ENCODE measurements at places on chromosomes 2 and 18.

GRCh38 chr2:120779781-120780283 lies 44.2 kb downstream of the GLI2 start:
- no peak for DNase-seq

GRCh38 chr18:67426486-67426885 lies 90.0 kb downstream of the DSEL start:
- DNase-seq, result no peak

DNA sequence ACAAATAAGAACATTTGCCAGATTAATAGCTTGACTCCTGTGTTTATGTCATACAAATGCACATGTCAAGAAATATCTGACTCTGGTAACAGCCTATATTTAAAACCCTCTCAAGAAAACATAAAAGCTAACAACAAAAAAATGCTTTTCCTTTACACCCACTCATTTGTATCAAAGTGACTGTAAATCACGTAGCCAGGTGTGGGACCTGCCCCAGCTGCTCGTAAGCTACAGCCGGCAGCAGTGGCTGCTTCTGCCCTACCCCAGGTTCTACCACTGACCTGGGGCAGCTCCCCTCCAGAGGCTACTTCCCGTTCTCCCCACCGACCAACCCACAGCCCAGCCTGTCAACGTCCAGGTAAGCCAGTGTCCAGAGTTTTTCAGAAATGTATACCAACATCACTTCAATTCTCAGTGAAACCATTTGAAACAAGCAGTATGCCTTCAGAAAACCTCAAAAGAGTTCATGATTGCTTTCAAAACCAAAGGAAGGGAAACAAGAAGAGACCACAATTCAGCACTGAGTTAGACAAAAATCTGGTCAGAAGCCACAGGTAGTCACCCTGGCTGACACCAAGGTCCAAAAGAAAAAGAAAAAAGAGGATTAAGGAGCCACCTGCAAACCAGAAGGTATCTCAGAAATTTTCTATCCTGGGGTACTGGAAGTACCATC lies 40.4 kb downstream of the KIDINS220 start:
- DNase-seq, result no peak

- DNase-seq, result no peak
Observed at GRCh38 chr2:219919506-219919905, 292.1 kb downstream of the SLC4A3 start.

DNA sequence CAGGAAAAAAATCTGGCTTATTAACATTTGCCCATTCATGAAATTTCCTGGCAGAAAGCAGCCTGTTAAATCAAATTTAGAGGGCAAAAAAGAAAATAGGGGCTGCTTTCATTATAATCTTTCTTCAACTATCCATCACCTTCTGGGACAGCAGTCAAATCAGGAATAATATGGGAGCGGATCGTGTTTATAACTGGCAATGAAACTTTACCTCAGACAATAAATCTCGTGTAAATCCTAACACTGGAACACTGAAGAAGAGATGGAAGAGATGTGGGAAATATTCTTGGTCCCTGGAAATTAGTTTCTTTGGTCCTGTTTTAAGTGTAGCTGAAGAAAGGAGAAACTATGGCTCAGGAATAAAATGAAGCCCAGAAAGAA lies 77.5 kb upstream of the SERTAD2 start:
- no peak for DNase-seq
